ENCODE measurements at places on chromosomes 5 and 9. TPM values are rescaled to one million over a fixed set of nuclear protein-coding genes. Genes with fewer than 3 reads are reported as not detected.

Gene CCL28
- polyA plus RNA-seq = 0.50 TPM

Gene KIF4B
- polyA plus RNA-seq = 0.31 TPM

Gene LCN9
- not detected for polyA plus RNA-seq

Gene COL27A1
- 112 TPM for polyA plus RNA-seq

DNA sequence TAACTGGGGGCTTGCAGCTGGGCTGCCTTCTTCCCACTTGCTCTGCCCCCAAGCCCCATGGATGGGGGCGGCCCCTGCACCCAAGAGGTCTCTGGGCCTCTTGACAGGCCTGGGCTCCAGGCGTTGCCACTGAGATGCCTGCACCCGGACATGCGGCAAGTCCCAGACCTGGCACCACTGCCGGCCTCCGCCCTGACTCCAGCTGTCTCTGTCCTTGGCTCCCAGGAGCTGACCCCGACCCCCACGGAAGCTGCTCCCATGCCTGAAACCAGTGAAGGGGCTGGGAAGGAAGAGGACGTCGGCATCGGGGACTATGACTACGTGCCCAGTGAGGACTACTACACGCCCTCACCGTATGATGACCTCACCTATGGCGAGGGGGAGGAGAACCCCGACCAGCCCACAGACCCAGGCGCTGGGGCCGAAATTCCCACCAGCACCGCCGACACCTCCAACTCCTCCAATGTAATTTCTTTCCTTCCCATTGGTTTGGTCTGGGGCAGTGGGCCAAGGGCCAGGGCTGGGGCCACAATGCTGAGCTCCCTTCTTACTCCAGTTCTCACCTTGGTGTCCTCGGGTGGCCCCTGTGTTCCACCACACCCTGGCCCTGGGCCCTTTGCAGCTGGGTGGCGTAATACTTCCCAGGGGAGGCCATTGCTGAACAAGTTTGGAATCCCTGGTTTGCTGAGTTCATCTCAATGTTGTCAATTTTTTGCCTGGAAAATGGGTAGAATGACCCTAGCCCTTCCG, 88.6 kb downstream of the COL5A1 start:
- no peak for DNase-seq
- no peak overlapping the region for H3K4me3 ChIP-seq
- H3K27me3 ChIP-seq = no peaks in the 10 kb centered on the region

DNA sequence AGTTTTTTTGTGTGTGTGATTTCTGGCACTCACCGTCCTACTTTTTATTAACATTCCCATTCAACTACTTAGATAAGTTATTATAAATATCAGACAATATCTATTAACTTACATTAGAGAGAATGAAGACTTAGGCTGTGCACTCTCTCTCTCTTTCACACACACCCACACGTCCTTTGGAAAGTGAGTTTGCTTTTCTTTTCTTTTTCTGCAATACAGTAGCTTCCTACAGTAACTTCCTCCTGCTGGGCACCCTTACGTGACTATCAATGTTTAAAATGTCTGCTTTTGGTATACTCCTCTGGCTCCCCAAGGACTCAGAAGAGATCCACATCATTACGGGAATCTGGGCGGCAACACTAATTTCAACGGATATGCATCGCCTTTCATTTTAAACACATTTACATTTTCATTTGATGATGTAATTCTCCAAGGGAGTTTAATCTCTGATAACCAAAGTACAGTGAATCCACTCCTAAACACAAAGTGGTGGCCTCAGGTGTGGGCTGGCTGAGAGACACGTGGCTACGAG, 179.5 kb downstream of the MAPKAP1 start:
- DNase-seq = no peak
- no peaks in the 10 kb centered on the region for H3K36me3 ChIP-seq
- no peaks in the 10 kb centered on the region for H3K27me3 ChIP-seq
- H3K4me3 ChIP-seq = no peak overlapping the region
- H3K27ac ChIP-seq = no peak overlapping the region
- peaks cover 5% of the 10 kb centered on the region for H3K4me1 ChIP-seq

DNA sequence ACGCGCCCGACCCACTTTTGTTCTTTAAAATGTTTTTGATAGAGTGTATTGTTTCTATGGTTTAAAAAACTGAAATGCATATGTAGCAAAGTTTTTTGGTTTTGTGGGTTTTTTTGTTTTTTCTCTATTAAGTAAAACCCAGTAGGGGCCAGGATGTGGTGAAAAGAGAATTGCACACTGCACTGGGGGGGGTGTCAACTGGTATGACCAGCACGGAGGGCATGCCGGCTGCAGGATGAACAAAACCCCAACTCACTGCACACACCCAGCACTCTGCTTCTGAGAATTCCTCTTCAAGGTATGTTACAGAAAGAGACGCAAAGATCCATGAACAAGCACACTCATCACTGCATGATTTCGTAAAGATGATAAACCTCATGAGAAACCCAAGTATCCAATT, 75.0 kb downstream of the STK10 start:
- no peaks in the 10 kb centered on the region for H3K4me1 ChIP-seq
- no peak for DNase-seq

- no peak overlapping the region for H3K27ac ChIP-seq
- H3K36me3 ChIP-seq = no peaks in the 10 kb centered on the region
- H3K4me3 ChIP-seq = no peak overlapping the region
- H3K27me3 ChIP-seq = no peaks in the 10 kb centered on the region
- DNase-seq = no peak
Measured at GRCh38 chr5:149776361-149777305, 46.5 kb downstream of the PPARGC1B start.

- no peaks in the 10 kb centered on the region for H3K27me3 ChIP-seq
- no peaks in the 10 kb centered on the region for H3K36me3 ChIP-seq
- no peak overlapping the region for H3K27ac ChIP-seq
- no peak overlapping the region for H3K4me3 ChIP-seq
- DNase-seq = no peak
Measured at GRCh38 chr5:122959740-122960445, 76.6 kb downstream of the PPIC start.

- no peak overlapping the region for H3K4me3 ChIP-seq
- DNase-seq = no peak
- no peaks in the 10 kb centered on the region for H3K36me3 ChIP-seq
Measured at GRCh38 chr5:159849437-159850083, 66.7 kb upstream of the ADRA1B start.

GRCh38 chr5:157068339-157068738, 9.4 kb upstream of the HAVCR1 start:
- H3K36me3 ChIP-seq = no peaks in the 10 kb centered on the region
- no peak for DNase-seq
- H3K4me3 ChIP-seq = no peak overlapping the region
- no peaks in the 10 kb centered on the region for H3K4me1 ChIP-seq

- H3K27me3 ChIP-seq = no peaks in the 10 kb centered on the region
- H3K4me3 ChIP-seq = no peak overlapping the region
- no peaks in the 10 kb centered on the region for H3K4me1 ChIP-seq
- H3K36me3 ChIP-seq = no peaks in the 10 kb centered on the region
Measured at GRCh38 chr9:25994605-25995004, 316.4 kb upstream of the TUSC1 start.

DNA sequence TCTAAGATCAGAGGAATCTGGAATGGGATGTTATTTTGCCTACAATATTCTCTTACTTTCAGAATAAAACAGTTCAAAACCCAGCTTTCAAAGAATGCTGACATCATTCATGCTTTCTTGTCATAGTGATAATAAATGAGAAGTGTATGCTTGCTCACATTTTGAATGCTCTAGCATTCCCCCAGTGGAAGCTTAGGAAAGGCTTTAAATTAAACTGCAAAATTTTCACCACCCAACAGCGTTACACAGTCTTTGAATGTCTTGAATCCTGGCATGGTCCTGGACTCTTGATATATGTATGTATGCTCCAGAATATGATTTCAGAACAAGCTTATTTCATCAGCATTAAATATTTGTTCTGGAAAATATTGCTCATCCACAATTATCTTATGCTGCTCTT, 964.3 kb upstream of the NUDT12 start:
- no peak overlapping the region for H3K4me3 ChIP-seq
- H3K27me3 ChIP-seq = no peaks in the 10 kb centered on the region
- no peak overlapping the region for H3K27ac ChIP-seq
- no peak for DNase-seq
- no peaks in the 10 kb centered on the region for H3K36me3 ChIP-seq

- H3K36me3 ChIP-seq = no peaks in the 10 kb centered on the region
- no peaks in the 10 kb centered on the region for H3K27me3 ChIP-seq
- no peak overlapping the region for H3K27ac ChIP-seq
- DNase-seq = no peak
- no peak overlapping the region for H3K4me3 ChIP-seq
Measured at GRCh38 chr9:90847971-90848370, 46.4 kb downstream of the SYK start.
